ENCODE measurements at places on chromosomes 2 and 18. TPM values are rescaled to one million over a fixed set of nuclear protein-coding genes. Genes with fewer than 3 reads are reported as not detected.

Gene C1QL2
- total RNA-seq = not detected

Gene FAM161A
- 8.4 TPM for total RNA-seq

Gene UGT1A5
- total RNA-seq = 91.2 TPM

Gene FAHD2B
- 28.8 TPM for total RNA-seq

Gene TEX51
- total RNA-seq = not detected

Gene FARSB
- 50.2 TPM for total RNA-seq

Gene VWA3B
- not detected for total RNA-seq

Gene ZAP70
- total RNA-seq = not detected

Gene AKAIN1
- total RNA-seq = not detected

Gene MGAT4A
- 12.2 TPM for total RNA-seq

Gene PDCD1
- not detected for total RNA-seq

Gene MOCOS
- total RNA-seq = 30.4 TPM

Gene CDK5R2
- total RNA-seq = 0.20 TPM

Gene FHL2
- total RNA-seq = 109 TPM

Gene CHRNG
- not detected for total RNA-seq

Gene IL36A
- total RNA-seq = not detected

Gene GREB1L
- total RNA-seq = 6.0 TPM

Gene TUBA3D
- not detected for total RNA-seq

Gene KCNE4
- not detected for total RNA-seq

Gene NEMP2
- 8.3 TPM for total RNA-seq

Gene SIX2
- 11.9 TPM for total RNA-seq

Gene UGGT1
- total RNA-seq = 56.9 TPM

Gene ALK
- not detected for total RNA-seq

Gene DNAJB2
- 38.5 TPM for total RNA-seq

Gene LRATD1
- total RNA-seq = 3.8 TPM

Gene CHRNA1
- total RNA-seq = not detected

Gene HOXD9
- total RNA-seq = not detected

Gene SCN2A
- total RNA-seq = not detected

Gene CRACDL
- total RNA-seq = 29.6 TPM

Gene CFC1
- total RNA-seq = not detected

Gene PROKR1
- not detected for total RNA-seq

Gene DOK6
- not detected for total RNA-seq

Gene VSNL1
- not detected for total RNA-seq

Measured in PC-9 (cell line).